ENCODE measurements at places on chromosomes 11 and 22. TPM values are rescaled to one million over a fixed set of nuclear protein-coding genes. Genes with fewer than 3 reads are reported as not detected.

CYTH4 gene
- 157 TPM for total RNA-seq

GRCh38 chr22:20213833-20214708 lies 54.0 kb downstream of the RTN4R start:
- DNase-seq: no peak

GRCh38 chr22:50657925-50658324 lies 14.7 kb upstream of the SHANK3 start:
- DNase-seq: no peak

MMP8 gene
- not detected for total RNA-seq

GRCh38 chr11:61891331-61892084 lies at the start of gene FADS3:
Gene FADS3, minus strand, starts transcription at chr11:61891545. Its CDS starts 164 bp downstream, at chr11:61891381.
- DNase-seq: peak; percentile 73

GRCh38 chr22:35299217-35299672 lies 449 bp upstream of the TOM1 start:
- no peak for DNase-seq

ST14 gene
- total RNA-seq: 0.67 TPM

IL10RA gene
- 304 TPM for total RNA-seq

NNMT gene
- not detected for total RNA-seq

DNA sequence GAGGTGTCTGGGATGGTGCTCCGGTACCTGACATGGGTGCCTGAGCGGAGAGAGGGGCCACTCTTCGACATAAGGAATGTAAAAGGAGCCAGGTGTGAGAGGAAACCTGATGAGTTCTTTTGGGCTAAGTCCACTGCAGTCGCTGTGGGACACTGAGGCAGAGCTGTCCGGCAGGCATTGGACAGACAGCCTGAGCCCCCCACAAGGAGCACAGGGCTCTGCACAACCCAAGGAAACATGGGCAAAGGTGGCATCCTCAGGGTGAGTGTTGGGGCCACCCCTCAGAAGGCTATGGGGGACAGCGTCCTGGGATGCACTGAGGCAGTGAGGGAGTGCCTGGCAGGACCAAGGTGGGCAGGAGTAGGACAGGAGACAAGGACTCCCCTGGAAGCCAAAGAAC lies 57.7 kb upstream of the EMID1 start:
- peak; percentile 5 for DNase-seq

TTC36 gene
- 1.0 TPM for total RNA-seq

- no peak for DNase-seq
Observed at GRCh38 chr11:12113294-12113693, 2.9 kb downstream of the MICAL2 start.

GRCh38 chr11:131354251-131354701 lies 16.1 kb upstream of the NTM start:
- no peak for DNase-seq

GRCh38 chr11:111549869-111550203 lies 9.3 kb downstream of the LAYN start:
- DNase-seq: no peak

- no peak for DNase-seq
Observed at GRCh38 chr22:49323751-49324415, 503.8 kb downstream of the BRD1 start.

FEN1 gene
- 88.7 TPM for total RNA-seq

TEX12 gene
- not detected for total RNA-seq

- DNase-seq: no peak
Observed at GRCh38 chr22:41943661-41944209, 3.2 kb downstream of the CENPM start.
